Suppressor macrophage treated with lipopolysaccharide for 1 hour (primary cell): ENCODE measurements at places on chromosomes 2 and 18.

GRCh38 chr2:68849579-68850030 lies 21.6 kb downstream of the BMP10 start:
- no peak for DNase-seq

DNA sequence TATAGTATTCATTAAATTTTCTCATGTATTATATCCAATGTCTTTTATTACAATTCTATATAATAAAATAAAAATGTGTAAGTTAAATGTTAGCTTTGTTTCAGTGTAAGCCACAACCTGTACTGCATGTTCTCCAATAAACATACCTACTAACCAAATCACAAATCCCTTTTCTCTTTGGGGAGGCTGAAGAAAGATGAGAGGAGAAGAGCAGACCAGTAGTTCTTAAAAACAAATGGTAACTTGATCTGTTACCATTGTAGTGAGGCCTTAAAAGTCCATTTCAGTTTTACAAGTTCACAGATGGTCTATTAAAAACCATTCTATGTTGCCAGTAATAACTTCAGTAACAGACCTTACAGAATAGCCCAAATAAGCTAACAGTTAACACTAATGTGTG lies 100.5 kb downstream of the SOS1 start:
- DNase-seq: no peak

DNA sequence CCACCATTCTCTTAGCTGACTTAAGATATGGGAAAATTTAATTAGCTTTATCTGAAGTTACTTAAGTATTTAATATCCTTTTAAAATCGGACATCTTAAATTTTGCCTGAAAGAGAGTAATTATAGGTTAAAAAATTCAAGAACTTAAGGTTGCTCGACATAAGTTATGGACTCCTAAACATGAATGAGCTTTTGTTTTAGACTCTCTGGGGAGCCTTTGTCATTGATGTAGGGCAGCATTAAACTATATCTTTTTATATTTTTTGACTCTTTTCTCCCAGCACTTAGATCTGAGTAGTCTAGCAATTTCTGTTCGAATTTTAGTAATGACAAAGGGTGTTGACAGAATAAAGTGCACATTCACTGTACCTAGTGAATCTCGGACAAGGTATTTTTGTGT lies 4.7 kb downstream of the PHLPP1 start:
- DNase-seq: no peak

DNA sequence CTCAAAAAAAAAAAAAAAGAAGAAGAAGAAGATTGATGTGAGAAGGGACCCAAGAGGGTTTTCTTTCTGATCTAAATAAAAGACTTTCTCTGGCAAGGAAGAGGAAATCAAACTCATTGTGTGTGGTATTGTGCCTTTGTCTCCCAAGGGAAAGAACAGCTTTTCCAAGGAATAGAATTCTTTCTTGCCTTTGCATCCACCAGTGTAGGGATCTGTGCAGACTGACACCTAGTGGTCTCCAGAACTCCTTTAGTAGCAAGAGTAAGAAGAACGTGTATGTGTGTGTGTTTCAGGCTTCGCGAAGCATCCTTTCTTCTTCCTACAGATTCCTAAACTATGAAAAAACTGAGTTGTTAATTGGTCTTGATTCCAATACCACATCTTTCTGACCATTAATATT lies 33.5 kb upstream of the CRIM1 start:
- no peak for DNase-seq

DNA sequence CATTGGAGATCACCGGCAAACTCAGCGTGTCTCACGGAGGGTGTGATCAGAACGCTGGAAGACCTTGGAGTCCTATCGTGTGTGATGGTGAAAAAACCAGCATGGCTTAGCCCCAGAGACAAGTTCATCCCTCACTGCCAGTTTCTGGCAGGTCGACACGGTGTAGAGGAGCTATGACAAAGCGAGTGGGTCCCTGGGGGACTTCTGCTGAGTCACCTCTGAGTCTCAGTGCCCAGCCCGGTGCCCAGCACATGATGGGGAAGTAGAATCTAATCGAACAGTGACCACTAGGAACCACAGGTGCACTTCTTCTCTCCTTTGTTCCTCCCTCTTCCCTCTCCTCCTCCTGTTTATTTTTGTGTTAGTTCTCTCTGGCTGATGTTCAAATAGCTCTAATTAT lies 45.9 kb upstream of the KCNF1 start:
- peak; percentile 41 for DNase-seq

GRCh38 chr2:75360945-75361344 lies 161.6 kb upstream of the TACR1 start:
- DNase-seq: no peak

DNA sequence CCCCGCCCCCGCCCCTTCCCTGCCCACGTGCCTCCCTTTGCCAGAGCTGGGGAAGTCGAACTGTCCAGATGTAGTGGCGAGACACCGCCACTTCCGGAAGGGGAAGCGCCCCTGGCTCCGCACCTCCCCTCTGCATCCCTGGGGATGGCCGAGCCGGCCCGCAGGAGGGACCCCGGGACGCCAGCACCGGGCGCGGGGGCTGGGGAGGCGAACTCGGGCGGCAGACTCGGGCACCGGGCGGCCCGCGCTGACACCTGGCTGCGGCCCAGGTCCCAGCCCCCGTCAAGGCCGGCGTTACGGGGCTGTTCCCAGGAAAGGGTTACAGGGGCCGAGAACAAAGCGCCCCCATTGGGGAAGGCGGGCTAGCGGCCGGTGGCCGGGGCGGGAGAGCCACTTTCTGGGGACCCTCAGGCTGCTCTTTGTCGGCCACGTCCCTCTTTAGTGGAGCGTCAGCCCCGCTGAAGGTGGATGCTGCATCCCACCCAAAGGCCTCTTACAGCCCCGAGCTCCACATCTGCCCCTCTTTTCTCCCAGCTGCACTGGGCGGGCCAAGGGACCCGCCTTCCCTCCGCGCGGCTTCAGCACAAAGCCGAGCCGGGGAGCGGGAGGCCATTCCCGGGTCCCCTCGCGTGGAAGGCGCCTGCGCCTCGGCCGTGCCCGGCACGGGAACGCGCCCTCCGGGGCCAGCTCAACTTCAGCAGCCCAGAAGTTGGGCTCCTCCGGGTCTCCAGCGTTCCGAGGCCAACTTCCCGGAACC lies 1.3 kb downstream of the SDC1 start:
- peak; percentile 70 for DNase-seq

- no peak for DNase-seq
Measured at GRCh38 chr2:15243762-15244161, 317.4 kb downstream of the NBAS start.

GRCh38 chr2:107306881-107307280 lies 420.9 kb upstream of the ST6GAL2 start:
- DNase-seq: no peak

DNA sequence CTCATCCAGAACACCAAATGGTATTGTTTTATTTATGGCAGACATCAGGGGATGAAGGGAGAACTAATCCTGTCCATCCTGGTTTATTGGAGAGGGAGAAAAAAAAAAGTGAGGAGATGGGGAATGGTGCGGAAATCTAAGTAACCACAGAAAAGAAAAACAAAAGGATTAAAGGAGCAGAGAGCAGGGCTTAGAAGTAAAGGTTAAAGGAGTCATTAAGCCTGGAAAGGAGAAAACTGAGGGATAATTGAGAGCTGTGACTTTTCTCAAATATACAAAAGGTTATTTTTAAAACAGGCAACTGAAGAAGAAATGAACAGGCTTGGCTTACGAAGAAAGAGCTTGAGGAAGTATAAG lies 127.2 kb upstream of the PPP1CB start:
- DNase-seq: no peak

DNA sequence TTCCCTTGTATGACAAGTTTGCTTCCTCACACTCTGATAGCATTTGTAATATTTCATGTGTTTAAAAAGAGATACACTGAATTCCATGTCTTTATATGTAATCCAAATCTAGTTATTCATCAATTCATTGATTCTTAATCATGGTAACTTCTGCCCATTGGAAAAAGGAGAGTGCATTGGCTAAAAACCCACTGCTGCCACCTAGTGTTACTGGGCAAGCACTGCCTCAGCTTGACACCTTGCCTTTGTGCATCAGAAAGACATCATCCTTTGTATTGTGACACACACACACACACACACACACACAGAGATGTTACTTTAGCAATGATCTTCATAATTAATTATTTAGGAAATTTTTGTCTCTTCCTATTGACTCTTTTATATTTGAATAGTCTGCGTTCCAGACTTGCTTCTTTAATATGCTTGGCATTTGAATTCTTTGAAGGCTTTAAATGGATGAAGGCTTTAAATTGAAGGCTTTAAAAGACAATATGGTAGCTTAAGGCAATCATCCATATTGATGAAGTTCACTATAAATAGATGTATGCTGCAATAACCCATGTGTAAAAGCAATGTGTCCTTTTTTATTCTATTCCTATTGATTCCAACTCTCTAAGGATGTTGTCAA lies 414.2 kb upstream of the CHST9 start:
- DNase-seq: peak; percentile 41

GRCh38 chr2:178450524-178450773 lies 526 bp downstream of the PRKRA start:
- DNase-seq: no peak

GRCh38 chr2:200199005-200199404 lies 107.5 kb upstream of the SPATS2L start:
- peak; percentile 76 for DNase-seq
